Dorsolateral prefrontal cortex (tissue), 122 donors: ENCODE measurements at places on chromosomes 16 and 17. TPM values are rescaled to one million over a fixed set of nuclear protein-coding genes. Genes with fewer than 3 reads are reported as not detected.

Gene RAP1GAP2
- total RNA-seq = 95.3 TPM

Gene MMP25
- total RNA-seq = not detected

Gene APOBR
- 0.83 TPM for total RNA-seq

Gene ROGDI
- total RNA-seq = 170 TPM

Gene SHBG
- 1.1 TPM for total RNA-seq

- DNase-seq = no peak
Observed at GRCh38 chr17:42913981-42914617, 13.5 kb downstream of the G6PC1 start.

DNA sequence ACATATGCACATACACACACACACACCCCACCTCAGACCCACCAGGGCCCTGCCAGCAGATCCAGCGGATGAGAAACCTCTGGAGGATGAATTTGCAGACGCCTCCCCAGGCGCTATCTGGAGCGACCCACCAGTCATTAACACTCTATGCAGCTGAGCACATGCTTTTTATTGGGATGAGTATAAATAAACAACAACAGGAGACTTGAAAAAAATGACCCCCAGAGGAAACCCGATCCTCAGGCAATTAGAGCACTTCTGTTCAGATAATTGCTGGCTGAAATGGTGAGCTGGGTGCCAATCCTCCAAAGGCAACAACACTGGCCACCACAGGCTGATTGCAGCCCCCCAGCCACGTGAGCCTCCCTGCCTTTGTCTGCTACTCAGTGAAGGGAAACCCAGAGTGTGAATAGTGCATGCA, 32.9 kb downstream of the DYNLRB2 start:
- no peak for DNase-seq

- no peak for DNase-seq
Observed at GRCh38 chr16:57898961-57899360, 72.0 kb downstream of the CNGB1 start.

DNA sequence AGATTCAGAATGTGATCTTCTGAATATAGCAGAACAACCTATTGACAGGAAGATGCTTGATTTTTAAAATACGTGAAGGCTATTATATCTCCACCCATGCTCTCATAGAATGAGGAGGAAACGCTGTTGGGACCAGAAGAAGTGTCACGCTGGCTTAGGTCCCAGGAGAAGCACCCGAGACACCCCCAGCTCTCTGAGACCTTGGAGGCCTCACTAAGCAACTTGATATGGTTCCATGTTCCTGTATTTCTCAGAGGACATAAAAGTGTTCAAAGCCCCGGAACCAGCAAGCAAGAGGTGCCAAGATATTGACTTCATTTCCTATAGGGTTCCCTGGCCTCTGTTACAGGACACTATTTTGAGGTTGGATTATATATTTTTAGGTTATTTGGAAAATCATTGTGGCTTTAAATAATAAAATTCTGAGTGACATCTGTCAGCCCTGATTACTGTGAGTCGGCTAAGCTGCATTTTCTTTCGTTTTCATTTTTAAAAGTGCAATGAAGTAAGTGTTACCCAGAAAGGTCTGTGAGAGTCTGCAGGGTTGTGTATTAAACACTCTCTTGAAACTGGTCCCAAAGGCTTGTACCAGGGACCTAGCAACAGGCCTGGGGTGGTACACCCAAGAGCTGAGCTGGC, 400.0 kb downstream of the SOX9 start:
- no peak for DNase-seq

- DNase-seq = no peak
Observed at GRCh38 chr16:19128454-19129200, 14.9 kb downstream of the ITPRIPL2 start.

DNA sequence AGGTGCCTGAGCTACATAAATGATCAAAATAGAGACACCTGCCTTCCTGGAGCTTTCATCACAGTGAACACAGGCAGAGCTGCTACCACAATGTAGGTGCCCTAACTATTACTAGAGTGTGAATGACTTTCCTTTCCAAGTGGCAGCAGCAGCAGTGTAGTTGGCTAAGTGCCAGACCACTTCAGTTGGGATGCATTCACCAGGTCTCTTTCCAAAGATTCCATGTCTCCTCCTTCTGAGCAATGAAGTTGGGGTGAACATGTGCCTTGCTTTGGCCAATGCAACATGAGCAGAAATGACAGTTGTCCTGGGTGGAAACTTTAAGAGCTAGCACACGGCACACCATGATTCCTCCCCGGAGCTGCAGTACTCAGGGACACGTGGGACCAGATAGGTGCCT, 23.3 kb upstream of the CACNG4 start:
- no peak for DNase-seq

- no peak for DNase-seq
Observed at GRCh38 chr17:75823257-75824041, 20.8 kb downstream of the UNC13D start.

GRCh38 chr17:1227365-1227764, 42.9 kb upstream of the BHLHA9 start:
- no peak for DNase-seq

DNA sequence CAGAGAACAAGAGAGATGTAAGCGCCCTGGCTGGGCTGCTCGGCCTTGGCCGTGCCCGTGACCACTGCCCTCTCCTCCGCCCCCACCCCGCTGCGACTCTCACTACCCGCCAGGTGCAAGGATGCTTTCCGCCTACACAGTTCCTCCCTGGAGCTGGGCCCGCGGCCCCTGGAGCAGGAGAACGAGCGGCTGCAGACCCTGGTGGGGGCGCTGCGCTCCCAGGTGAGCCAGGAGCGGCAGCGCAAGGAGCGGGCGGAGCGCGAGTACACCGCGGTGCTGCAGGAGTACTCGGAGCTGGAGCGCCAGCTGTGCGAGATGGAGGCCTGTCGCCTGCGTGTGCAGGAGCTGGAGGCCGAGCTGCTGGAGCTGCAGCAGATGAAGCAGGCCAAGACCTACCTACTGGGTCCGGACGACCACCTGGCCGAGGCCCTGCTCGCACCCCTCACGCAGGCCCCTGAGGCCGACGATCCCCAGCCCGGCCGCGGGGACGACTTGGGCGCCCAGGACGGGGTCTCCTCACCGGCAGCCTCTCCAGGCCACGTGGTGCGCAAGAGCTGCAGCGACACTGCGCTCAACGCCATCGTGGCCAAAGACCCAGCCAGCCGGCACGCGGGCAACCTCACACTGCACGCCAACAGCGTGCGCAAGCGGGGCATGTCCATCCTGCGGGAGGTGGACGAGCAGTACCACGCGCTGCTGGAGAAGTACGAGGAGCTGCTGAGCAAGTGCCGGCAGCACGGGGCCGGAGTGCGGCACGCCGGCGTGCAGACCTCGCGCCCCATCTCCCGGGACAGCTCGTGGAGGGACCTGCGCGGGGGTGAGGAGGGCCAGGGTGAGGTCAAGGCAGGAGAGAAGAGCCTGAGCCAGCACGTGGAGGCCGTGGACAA, 9.2 kb upstream of the MRPL58 start:
- no peak for DNase-seq

DNA sequence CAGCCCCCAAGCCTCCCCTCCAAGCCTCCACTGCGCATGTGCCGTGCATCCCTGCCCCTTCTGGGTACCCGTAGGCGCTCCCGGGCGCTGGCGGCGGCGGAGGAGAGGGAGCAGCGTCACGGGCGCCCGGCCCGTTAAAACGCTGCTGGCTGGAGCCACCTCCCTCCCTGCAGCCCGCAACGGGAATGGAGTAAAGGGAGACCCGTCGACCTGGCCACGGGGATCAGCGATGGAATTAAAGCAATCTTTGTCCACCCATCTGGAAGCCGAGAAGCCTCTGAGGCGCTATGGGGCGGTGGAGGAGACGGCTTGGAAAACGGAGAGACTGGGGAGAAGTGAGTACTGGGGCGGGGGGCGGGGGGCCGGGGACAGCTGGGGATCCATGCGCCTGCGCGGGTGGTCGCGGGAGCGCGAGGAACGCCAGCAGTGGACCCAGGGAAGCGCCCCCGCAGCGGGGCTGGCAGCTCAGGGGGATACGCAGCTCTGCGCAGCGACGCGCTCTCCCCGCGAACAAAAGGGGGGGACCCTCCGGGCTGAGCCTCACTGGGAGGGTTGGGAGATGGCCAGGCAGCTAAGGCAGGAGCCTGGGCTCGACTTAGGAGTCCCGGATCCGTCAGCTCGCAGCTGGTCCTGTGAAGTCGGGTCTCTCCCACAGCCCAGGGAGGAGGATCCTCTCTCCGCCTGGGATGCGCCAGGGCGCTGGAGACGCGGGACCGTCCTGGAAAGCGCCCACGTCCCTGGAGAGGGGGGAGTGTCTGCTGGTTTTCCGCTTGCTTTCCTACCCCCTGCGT, at the start of gene BMERB1:
Gene BMERB1 (plus strand): TSS at position 164 of the 791 bp plus-strand sequence. CDS start 66 bp downstream, at position 230.
- peak; percentile 74 for DNase-seq

GRCh38 chr17:49370971-49371834, 9.2 kb upstream of the ZNF652 start:
- no peak for DNase-seq

GRCh38 chr17:21512307-21513011, 136.3 kb downstream of the KCNJ12 start:
- DNase-seq = no peak

GRCh38 chr16:17828012-17828411, 357.3 kb upstream of the XYLT1 start:
- no peak for DNase-seq

GRCh38 chr16:16154281-16154951, 68.9 kb downstream of the ABCC6 start:
- DNase-seq = no peak

DNA sequence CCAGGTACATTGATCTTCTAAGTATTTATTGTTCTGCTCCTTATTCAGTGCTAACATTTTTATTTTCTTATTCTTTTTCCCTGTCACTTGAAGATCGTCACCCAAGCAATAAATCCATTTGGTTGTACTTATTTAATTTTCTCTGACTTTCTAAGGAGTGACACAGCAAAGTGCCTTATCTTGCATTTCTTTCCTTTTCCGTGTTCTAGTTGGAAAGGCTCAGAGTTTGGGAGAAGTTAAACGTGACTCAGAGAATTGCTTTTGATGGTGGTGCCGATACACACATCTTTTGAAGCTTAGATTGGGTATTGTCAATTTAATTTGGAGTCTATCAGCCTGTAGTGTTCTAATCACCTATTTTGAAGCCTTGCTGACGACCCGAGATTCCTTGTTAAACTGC, 72.0 kb downstream of the PITPNC1 start:
- no peak for DNase-seq

- no peak for DNase-seq
Observed at GRCh38 chr16:63613701-63614100, 1508.2 kb downstream of the CDH11 start.

- no peak for DNase-seq
Observed at GRCh38 chr16:20944861-20945574, 44.4 kb downstream of the LYRM1 start.
